ENCODE measurements at places on chromosomes 3 and 15. TPM values are rescaled to one million over a fixed set of nuclear protein-coding genes. Genes with fewer than 3 reads are reported as not detected.

UNC13C gene
- total RNA-seq: 0.30 TPM

ZNF80 gene
- total RNA-seq: not detected

ANKRD34C gene
- not detected for total RNA-seq

GNAT1 gene
- total RNA-seq: not detected

STRIT1 gene
- not detected for total RNA-seq

GRIP2 gene
- 0.78 TPM for total RNA-seq

PLA2G4D gene
- not detected for total RNA-seq

LYSMD4 gene
- 14.7 TPM for total RNA-seq

GRCh38 chr3:134859341-134859740 lies 64.3 kb downstream of the EPHB1 start:
- no peaks in the 10 kb centered on the region for H3K36me3 ChIP-seq
- DNase-seq: no peak
- no peaks in the 10 kb centered on the region for H3K27me3 ChIP-seq
- no peaks in the 10 kb centered on the region for H3K4me1 ChIP-seq
- H3K4me3 ChIP-seq: no peak overlapping the region

DNA sequence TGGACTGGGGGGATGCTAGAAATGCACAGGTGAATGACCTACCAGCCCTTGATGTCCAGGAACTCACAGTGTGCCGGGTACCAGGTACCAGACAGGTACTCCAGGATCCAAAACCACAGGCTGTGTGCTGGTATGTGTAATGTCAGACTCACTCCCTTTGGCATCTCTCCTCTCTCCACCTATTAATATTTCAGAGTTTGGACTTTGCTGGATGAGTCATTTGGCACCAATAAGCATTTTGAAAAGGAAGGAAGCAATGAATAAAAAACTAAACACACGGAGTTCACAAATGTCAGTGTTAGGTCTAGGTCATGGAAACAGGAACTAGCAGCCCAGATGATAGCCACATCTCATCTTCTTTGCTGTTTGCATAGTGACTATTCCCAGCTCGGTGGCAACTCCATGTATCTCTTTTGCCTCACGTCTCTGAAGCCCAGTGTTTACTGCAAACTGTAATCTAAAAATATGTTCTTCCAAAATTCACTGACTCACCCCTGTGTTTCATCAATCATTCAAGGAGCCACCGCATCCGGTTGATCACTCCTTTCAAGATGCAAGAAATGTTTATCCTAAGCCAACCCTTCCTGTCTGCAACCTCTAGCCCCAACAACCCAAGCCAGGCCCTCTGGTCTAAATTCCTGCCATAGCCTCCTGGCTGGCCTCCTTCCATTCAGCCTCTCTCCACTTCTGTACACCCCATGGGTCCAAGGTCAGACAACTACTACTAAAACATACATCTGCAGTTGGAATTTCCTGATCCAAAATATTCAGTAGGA lies 8.4 kb downstream of the ITGB5 start:
- peak; percentile 48 for DNase-seq
- peak overlapping the region; percentile 62 for H3K27ac ChIP-seq
- H3K4me3 ChIP-seq: no peak overlapping the region

DNA sequence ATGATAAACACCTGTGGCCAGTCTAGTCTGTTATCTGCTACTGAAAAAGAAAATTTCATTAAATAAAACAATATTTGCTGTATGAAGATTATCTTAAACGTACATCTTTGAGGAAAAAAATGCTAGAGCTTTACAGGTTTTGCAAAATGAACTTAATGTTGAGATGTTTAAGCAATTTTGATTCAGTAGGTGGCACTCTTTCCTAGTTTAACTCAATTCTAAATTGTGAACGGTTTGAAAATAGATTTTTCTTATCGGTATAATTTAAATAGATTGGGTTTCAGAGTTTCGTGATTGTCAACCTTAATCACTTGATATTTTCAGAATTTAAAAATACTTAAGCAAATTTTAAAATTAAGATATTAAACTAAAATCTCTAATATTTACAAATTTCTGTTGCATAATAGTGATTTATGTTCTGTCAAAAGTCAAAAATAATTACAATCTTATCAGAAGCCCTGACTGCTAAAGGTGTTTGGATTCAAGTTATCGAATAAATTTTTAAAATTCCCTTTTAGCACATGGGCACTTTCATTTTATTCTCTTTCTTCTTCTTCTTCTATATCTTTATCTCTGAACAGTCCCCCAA lies 7.0 kb upstream of the RNF111 start:
- DNase-seq: no peak
- no peaks in the 10 kb centered on the region for H3K36me3 ChIP-seq
- no peak overlapping the region for H3K27ac ChIP-seq
- H3K27me3 ChIP-seq: no peaks in the 10 kb centered on the region
- H3K4me1 ChIP-seq: no peaks in the 10 kb centered on the region
- H3K4me3 ChIP-seq: no peak overlapping the region

DNA sequence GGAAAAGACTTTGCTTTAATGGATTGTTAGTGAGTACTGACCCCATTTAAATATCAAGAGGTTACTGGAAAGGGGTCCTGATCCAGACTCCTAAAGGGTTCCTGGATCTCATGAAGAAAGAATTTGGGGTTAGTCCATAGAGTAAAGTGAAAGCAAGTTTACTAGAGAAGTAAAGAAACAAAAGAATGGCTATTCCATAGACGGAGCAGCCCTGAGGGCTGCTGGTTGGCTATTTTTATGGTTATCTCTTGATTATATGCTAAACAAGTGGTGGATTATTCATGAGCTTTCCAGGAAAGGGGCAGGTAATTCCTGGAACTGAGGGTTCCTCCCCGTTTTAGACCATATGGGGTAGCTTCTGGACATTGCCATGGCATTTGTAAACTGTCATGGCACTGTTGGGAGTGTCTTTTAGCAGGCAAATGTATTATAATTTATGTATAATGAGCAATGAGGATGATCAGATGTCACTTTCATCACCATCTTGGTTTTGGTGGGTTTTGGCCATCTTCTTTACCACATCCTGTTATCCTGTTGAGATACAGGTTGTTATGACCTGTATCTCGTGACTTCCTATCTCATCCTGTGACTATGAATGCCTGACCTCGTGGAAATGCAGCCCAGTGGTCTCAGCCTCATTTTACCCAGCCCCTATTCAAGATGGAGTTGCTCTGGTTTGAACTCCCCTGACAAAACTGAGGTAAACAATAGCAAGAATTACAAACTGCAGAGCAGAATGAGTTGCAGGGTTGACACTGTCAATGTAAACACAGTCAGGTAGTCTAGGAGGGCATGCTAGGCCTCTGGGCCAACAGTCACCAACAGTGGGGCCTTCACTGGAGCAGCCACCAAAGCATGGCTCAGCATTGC lies 10.3 kb upstream of the GPR160 start:
- no peak for DNase-seq
- H3K27ac ChIP-seq: no peak overlapping the region
- no peaks in the 10 kb centered on the region for H3K27me3 ChIP-seq
- H3K4me3 ChIP-seq: no peak overlapping the region
- no peaks in the 10 kb centered on the region for H3K4me1 ChIP-seq
- H3K36me3 ChIP-seq: no peaks in the 10 kb centered on the region

DNA sequence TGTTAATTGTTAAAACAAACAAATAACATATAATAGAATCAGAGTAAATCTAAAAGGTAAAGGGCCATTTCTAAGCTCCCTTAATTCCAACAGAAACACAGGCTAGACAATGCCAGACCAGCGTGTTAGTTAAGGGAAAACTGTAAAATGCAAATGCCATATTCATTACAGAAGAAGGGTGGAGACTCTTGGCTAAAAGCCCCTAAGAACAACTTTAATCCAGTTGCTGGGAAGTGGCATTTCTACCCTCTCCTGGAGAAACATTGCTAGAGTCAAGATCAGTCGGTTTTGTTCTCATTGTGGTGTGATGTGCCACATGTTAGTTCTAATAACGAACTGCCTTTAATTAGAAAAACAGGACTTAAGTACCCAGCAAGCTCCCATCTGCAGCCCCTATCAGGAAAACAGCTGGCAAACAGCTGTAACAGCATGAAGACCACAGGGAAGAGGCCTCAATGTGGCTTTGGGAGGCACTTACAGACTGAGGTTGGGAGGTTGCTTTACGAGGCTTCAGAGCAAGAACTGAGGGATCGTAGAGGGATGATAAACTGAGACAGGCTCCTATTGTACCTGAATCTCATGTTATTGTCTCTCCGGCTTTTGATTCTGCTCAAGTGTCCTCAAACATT lies 1134.8 kb downstream of the ROBO1 start:
- no peak for DNase-seq
- H3K36me3 ChIP-seq: peaks cover 12% of the 10 kb centered on the region

GRCh38 chr3:158789592-158789991 lies 12.3 kb upstream of the MFSD1 start:
- no peak for DNase-seq
- no peaks in the 10 kb centered on the region for H3K27me3 ChIP-seq
- no peak overlapping the region for H3K27ac ChIP-seq

DNA sequence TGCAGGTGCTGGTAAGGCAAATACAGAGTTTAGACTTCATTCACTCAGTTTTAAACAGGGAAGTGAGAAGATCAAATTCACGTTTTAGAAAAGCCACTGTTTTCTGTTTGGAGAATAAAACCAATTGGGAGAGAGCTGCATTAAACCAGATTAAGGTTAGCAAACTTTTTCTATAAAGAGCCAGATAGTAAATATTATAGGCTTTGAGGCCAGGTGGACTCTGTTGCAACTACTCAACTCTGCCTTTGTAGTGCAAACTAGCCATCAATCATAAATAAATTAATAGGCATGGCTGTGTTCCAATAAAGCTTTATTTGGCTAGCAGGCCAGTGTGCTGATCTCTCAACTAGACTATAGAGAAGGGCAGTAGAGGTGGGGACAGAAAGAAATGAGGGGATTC lies 33.5 kb downstream of the SUCLG2 start:
- H3K27me3 ChIP-seq: no peaks in the 10 kb centered on the region
- no peaks in the 10 kb centered on the region for H3K36me3 ChIP-seq
- no peaks in the 10 kb centered on the region for H3K4me1 ChIP-seq
- DNase-seq: no peak

GRCh38 chr3:172448661-172449465 lies 607 bp upstream of the GHSR start:
- no peak overlapping the region for H3K4me3 ChIP-seq
- H3K4me1 ChIP-seq: peaks cover 26% of the 10 kb centered on the region
- no peak overlapping the region for H3K27ac ChIP-seq

- no peak overlapping the region for H3K27ac ChIP-seq
- H3K4me1 ChIP-seq: no peaks in the 10 kb centered on the region
- no peak for DNase-seq
- no peaks in the 10 kb centered on the region for H3K27me3 ChIP-seq
- no peaks in the 10 kb centered on the region for H3K36me3 ChIP-seq
Observed at GRCh38 chr3:105334138-105334882, 32.4 kb upstream of the ALCAM start.

DNA sequence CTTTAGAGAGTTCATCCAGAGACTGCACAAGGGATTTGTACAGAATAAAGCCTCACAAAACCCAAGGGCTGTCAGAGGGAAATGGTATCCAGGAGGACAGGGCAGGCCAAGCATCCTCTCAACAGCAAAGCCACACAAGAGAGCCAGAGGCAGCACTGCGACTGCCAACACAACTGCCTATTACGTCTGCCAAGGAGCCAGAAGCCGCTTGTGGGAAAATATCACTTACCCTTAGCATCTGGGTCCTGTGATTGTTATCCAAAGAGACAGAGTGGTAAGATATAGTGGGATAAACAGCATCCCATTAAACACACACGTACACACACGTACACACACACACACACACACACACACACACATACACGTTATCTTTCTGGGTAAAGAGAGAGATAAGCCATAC lies 618.3 kb upstream of the AGTR1 start:
- no peak overlapping the region for H3K4me3 ChIP-seq
- no peaks in the 10 kb centered on the region for H3K27me3 ChIP-seq
- H3K27ac ChIP-seq: no peak overlapping the region
- no peak for DNase-seq
- no peaks in the 10 kb centered on the region for H3K36me3 ChIP-seq

DNA sequence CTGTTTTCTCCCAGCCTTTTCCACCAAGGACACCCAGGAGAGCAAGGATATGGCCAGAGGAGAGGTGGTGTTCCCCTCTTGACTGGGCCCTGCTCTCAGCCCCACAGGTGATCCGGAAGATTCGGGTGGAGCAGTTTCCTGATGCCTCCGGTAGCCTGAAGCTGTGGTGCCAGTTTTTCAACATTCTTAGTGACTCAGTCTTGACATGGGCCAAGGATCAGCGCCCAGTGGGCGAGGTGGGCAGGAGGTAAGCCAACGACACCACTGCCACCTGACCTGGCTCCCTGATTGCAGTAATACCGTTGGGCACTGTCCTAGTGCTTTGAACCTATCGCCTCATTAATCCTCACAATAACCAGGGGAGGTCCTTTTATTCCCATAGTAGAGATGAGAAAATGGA lies 25.3 kb upstream of the SLC28A1 start:
- no peak overlapping the region for H3K27ac ChIP-seq
- H3K36me3 ChIP-seq: no peaks in the 10 kb centered on the region
- no peaks in the 10 kb centered on the region for H3K4me1 ChIP-seq
- H3K4me3 ChIP-seq: no peak overlapping the region
- DNase-seq: no peak

- no peaks in the 10 kb centered on the region for H3K4me1 ChIP-seq
- no peak overlapping the region for H3K27ac ChIP-seq
- no peak overlapping the region for H3K4me3 ChIP-seq
- no peaks in the 10 kb centered on the region for H3K36me3 ChIP-seq
- no peak for DNase-seq
Observed at GRCh38 chr3:30085486-30085885, 520.9 kb upstream of the TGFBR2 start.

DNA sequence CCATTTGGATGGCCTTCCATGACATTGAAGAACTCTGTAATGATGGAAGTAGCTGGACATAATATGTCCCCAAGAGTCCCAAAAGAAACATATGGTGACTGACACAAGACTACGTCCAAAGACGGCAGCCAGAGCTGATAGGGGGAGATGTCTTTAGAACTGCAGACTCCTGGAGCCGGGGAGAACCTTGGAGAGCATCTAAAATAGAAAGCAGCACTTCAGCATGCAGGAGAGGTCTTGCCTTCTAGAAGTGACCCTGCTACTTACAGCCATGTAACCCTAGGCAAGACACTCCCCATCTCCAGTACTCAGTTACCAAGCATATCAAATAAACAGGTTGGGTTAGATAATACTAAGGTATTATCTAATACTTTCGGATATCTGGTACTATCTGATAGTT lies 143.8 kb upstream of the BCL6 start:
- no peak overlapping the region for H3K4me3 ChIP-seq
- H3K27me3 ChIP-seq: no peaks in the 10 kb centered on the region
- H3K4me1 ChIP-seq: peaks cover 8% of the 10 kb centered on the region

- no peak overlapping the region for H3K4me3 ChIP-seq
- H3K4me1 ChIP-seq: no peaks in the 10 kb centered on the region
- H3K27ac ChIP-seq: no peak overlapping the region
- DNase-seq: no peak
- no peaks in the 10 kb centered on the region for H3K36me3 ChIP-seq
- no peaks in the 10 kb centered on the region for H3K27me3 ChIP-seq
Observed at GRCh38 chr15:56339594-56339993, 25.6 kb upstream of the TEX9 start.

- H3K36me3 ChIP-seq: no peaks in the 10 kb centered on the region
- H3K27ac ChIP-seq: peak overlapping the region; percentile 44
- peaks cover 39% of the 10 kb centered on the region for H3K4me1 ChIP-seq
Observed at GRCh38 chr3:159882790-159883779, 105.5 kb upstream of the IL12A start.

- no peak for DNase-seq
- no peak overlapping the region for H3K4me3 ChIP-seq
- no peaks in the 10 kb centered on the region for H3K27me3 ChIP-seq
- no peaks in the 10 kb centered on the region for H3K36me3 ChIP-seq
- H3K27ac ChIP-seq: no peak overlapping the region
Observed at GRCh38 chr3:181487236-181487978, 224.3 kb upstream of the SOX2 start.

All from tibial nerve (tissue), 4 donors.